Articular chondrocyte of knee joint (primary cell): ENCODE measurements at places on chromosomes 5 and 9. TPM values are rescaled to one million over a fixed set of nuclear protein-coding genes. Genes with fewer than 3 reads are reported as not detected.

Gene PCDHB14
- total RNA-seq: 3.8 and 4.4 TPM in 2 replicates

Gene SH3GL2
- 0.11 TPM in 1 of 2 replicates, not detected in the other for total RNA-seq

Gene RNF145
- 39.9 and 41.8 TPM in 2 replicates for total RNA-seq

Gene DPP7
- 66.0 and 68.3 TPM in 2 replicates for total RNA-seq

Gene GALNT12
- 20.4 and 26.9 TPM in 2 replicates for total RNA-seq

Gene CDKN2B
- total RNA-seq: 2.5 and 5.9 TPM in 2 replicates

Gene PRLR
- 1.6 and 2.3 TPM in 2 replicates for total RNA-seq

Gene LMX1B
- 2.9 and 5.4 TPM in 2 replicates for total RNA-seq

Gene PIP5KL1
- 3.8 and 3.9 TPM in 2 replicates for total RNA-seq

Gene NADK2
- 33.3 and 34.5 TPM in 2 replicates for total RNA-seq

Gene PCDHGA10
- total RNA-seq: 15.3 and 17.9 TPM in 2 replicates

Gene NMUR2
- total RNA-seq: not detected in 2 replicates

Gene SNCAIP
- total RNA-seq: 1.0 and 1.3 TPM in 2 replicates

Gene MOB3B
- total RNA-seq: 0.13 and 0.22 TPM in 2 replicates

Gene IFNA21
- not detected in 2 replicates for total RNA-seq

Gene PPP1R26
- total RNA-seq: 6.3 and 6.5 TPM in 2 replicates

Gene CBY3
- total RNA-seq: not detected in 2 replicates

Gene PCDHGA2
- total RNA-seq: 4.7 and 4.9 TPM in 2 replicates

Gene SPZ1
- not detected in 2 replicates for total RNA-seq

Gene DMRT3
- total RNA-seq: not detected in 2 replicates

Gene PAEP
- not detected in 2 replicates for total RNA-seq

Gene PLPPR1
- under 0.01 TPM in 1 of 2 replicates, not detected in the other for total RNA-seq

Gene TOR1A
- 38.2 and 47.2 TPM in 2 replicates for total RNA-seq

Gene TAF11L10
- not detected in 2 replicates for total RNA-seq

Gene SLC1A3
- total RNA-seq: 0.26 and 0.65 TPM in 2 replicates

Gene ATG12
- 87.8 and 93.0 TPM in 2 replicates for total RNA-seq

Gene EFNA5
- total RNA-seq: 20.1 and 22.1 TPM in 2 replicates

Gene SLC34A3
- not detected in 2 replicates for total RNA-seq

Gene SLC36A1
- 12.7 and 16.0 TPM in 2 replicates for total RNA-seq

Gene CDO1
- 22.3 and 25.9 TPM in 2 replicates for total RNA-seq

Gene FAM169A
- 0.39 and 0.76 TPM in 2 replicates for total RNA-seq

Gene OR2K2
- not detected in 2 replicates for total RNA-seq

Gene ADRB2
- 3.7 and 6.4 TPM in 2 replicates for total RNA-seq

Gene GABRA6
- not detected in 2 replicates for total RNA-seq

Gene PRR16
- total RNA-seq: 13.2 and 26.3 TPM in 2 replicates

Gene HTR4
- 0.11 TPM in 1 of 2 replicates, not detected in the other for total RNA-seq

Gene GRIN3A
- under 0.01 TPM in 2 replicates for total RNA-seq

Gene SLC6A18
- total RNA-seq: not detected in 2 replicates

Gene SOX30
- total RNA-seq: under 0.01 TPM in 1 of 2 replicates, not detected in the other

Gene PKD2L2
- total RNA-seq: 0.13 TPM in 1 of 2 replicates, not detected in the other

Gene ANKRD18A
- total RNA-seq: not detected in 2 replicates

Gene SPINK4
- not detected in 2 replicates for total RNA-seq

Gene MARCHF6
- 54.3 and 54.9 TPM in 2 replicates for total RNA-seq

Gene BNC2
- 66.8 and 81.3 TPM in 2 replicates for total RNA-seq

Gene LCN15
- total RNA-seq: not detected in 2 replicates

Gene RNF224
- not detected in 2 replicates for total RNA-seq

Gene FOXD4
- 0.26 and 0.43 TPM in 2 replicates for total RNA-seq

Gene NR5A1
- not detected in 2 replicates for total RNA-seq

Gene HSPB3
- total RNA-seq: 0.13 and 0.54 TPM in 2 replicates

Gene TMEM252
- total RNA-seq: not detected in 2 replicates

Gene SLC44A1
- 39.6 and 50.2 TPM in 2 replicates for total RNA-seq

Gene SAXO1
- 0.13 and 0.22 TPM in 2 replicates for total RNA-seq

Gene HAND1
- total RNA-seq: not detected in 2 replicates

Gene P4HA2
- total RNA-seq: 149 and 156 TPM in 2 replicates

Gene MAP1B
- total RNA-seq: 200 and 210 TPM in 2 replicates

Gene SLC6A3
- total RNA-seq: 0.11 and 0.13 TPM in 2 replicates

Gene GARIN3
- total RNA-seq: not detected in 2 replicates

Gene SPACA9
- total RNA-seq: 3.4 and 5.0 TPM in 2 replicates

Gene WDR31
- total RNA-seq: 2.9 and 3.2 TPM in 2 replicates

Gene TGFBI
- total RNA-seq: 1,753 and 2,703 TPM in 2 replicates
